ENCODE measurements at places on chromosomes 3 and 15. TPM values are rescaled to one million over a fixed set of nuclear protein-coding genes. Genes with fewer than 3 reads are reported as not detected.

DNA sequence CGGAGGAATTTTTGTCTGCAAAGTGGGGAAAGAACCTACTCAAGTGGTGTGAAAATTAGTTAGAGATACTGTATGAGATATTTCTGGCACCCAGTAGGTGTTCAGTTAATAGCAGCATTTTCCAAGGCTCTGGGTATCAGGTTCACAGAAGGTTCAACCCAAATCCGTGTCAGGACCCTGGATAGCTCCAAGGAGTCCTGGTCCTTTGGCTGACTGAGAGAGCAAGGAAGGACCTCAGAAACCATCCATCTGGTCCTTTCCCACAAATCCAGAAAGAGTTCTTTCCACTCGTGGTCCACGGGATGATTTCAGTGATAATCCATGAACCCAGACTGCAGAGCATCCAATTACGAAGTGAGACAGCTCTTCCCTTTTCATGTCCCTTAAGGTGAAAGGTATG lies 51.4 kb downstream of the SLC6A11 start:
- DNase-seq: peak; percentile 56

GRCh38 chr3:5017925-5018531 lies 38.8 kb downstream of the BHLHE40 start:
- DNase-seq: no peak

DNA sequence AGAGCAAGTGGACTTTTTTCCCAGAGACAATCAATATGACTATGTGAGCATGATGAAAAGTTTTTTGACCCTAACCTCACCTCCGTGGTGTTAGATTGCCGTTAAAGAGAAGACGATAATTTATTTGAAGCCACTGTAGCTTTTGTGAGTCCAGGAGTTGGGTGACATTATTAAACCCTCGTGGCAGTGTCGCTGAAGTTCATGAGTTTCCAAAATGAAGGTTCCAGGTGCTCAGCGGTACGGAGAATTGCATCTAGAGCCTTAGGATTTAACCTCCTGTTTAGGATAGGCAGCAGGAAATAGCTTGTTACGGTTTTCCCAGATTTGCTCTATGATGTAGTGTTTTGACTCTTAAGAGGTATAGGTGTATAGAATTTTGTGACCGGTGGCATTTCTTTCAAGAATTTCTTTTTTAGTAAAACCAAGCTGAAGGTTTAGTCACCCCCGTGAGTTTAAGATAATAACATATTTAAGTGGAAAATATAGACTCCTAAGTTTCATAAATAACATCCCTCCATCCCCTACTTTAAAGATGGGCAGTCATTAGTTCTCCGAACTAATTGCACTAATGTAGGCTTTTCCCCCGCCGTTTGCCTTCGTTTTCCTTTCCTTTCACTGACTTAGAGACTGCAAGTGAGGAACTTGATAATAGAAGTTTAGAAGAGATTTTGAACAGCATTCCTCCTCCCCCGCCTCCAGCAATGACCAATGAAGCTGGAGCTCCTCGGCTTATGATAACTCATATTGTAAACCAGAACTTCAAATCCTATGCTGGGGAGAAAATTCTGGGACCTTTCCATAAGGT lies 2.0 kb downstream of the SMC4 start:
- DNase-seq: peak; percentile 50

GRCh38 chr3:55012091-55012490 lies 84.2 kb upstream of the LRTM1 start:
- no peak for DNase-seq

Gene ANKDD1A
- 8.8 TPM for polyA plus RNA-seq

Gene NEIL1
- polyA plus RNA-seq: 29.2 TPM

Data from left kidney (tissue), 8 donors.